ENCODE measurements at places on chromosomes 7 and 10. TPM values are rescaled to one million over a fixed set of nuclear protein-coding genes. Genes with fewer than 3 reads are reported as not detected.

DNA sequence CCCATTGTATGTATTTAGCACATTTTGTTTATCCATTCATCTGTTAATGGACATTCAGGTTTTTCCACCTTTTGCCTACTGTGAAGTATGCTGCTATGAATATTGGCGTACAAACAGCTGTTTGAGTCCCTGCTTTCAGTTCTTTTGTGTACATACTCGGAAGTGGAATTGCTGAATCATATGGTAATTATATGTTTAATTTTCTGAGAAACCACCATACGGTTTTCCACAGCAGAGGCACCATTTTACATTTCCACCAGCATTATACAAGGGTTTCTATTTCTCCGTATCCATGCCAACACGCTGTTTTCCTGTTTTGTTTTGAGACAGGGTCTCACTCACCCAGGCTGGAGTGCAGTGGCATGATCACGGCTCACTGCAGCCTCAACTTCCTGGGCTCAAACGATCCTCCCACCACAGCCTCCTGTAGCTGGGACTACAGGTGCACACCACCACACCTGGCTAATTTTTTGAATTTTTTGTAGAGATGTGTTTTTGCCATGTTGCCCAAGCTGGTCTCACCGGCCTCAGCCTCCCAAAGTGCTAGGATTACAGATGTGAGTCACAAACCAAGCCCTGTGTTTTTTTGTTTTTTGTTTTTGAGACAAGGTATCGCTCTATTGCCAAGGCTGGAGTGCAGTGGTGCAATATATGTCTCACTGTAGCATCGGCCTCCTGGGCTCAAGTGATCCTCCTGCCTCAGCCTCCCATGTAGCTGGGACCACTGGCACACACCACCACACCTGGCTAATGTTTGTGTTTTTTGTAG lies 22.1 kb upstream of the FBXW4 start:
- H3K27ac ChIP-seq: peak overlapping the region; percentile 84
- peaks cover 11% of the 10 kb centered on the region for H3K4me1 ChIP-seq
- peak; percentile 37 for DNase-seq
- no peaks in the 10 kb centered on the region for H3K36me3 ChIP-seq

GRCh38 chr10:130226012-130226411 lies 89.8 kb downstream of the GLRX3 start:
- DNase-seq: no peak
- H3K36me3 ChIP-seq: no peaks in the 10 kb centered on the region
- peaks cover 2% of the 10 kb centered on the region for H3K27me3 ChIP-seq
- no peak overlapping the region for H3K4me3 ChIP-seq
- no peaks in the 10 kb centered on the region for H3K4me1 ChIP-seq

- no peak for DNase-seq
- H3K4me3 ChIP-seq: no peak overlapping the region
- no peaks in the 10 kb centered on the region for H3K27me3 ChIP-seq
- no peak overlapping the region for H3K27ac ChIP-seq
- H3K36me3 ChIP-seq: no peaks in the 10 kb centered on the region
Measured at GRCh38 chr10:53754596-53755250, 982.1 kb upstream of the MBL2 start.

DNA sequence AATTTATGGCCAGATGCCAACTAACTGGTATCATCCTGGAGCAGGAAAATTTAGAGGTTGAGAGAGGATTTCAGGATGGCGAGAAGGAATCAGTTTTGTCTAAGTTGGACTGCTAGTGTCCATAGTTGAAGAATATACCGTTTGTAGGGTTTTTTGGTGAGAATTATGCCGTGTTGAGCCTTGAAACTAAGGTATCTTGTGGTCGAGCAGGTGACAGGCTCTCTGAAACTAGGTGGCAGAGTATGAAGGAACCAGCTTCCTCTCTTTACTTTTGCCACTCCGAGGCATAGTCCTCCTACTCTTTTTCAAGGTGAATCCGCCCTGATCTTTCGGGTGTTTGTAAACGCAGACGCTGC lies 9.7 kb downstream of the MDFIC start:
- peaks cover 31% of the 10 kb centered on the region for H3K36me3 ChIP-seq
- H3K4me1 ChIP-seq: peaks cover 31% of the 10 kb centered on the region
- no peak overlapping the region for H3K4me3 ChIP-seq
- no peak overlapping the region for H3K27ac ChIP-seq
- DNase-seq: peak; percentile 39
- no peaks in the 10 kb centered on the region for H3K27me3 ChIP-seq

MCM7 gene
- 266 TPM for total RNA-seq

DNA sequence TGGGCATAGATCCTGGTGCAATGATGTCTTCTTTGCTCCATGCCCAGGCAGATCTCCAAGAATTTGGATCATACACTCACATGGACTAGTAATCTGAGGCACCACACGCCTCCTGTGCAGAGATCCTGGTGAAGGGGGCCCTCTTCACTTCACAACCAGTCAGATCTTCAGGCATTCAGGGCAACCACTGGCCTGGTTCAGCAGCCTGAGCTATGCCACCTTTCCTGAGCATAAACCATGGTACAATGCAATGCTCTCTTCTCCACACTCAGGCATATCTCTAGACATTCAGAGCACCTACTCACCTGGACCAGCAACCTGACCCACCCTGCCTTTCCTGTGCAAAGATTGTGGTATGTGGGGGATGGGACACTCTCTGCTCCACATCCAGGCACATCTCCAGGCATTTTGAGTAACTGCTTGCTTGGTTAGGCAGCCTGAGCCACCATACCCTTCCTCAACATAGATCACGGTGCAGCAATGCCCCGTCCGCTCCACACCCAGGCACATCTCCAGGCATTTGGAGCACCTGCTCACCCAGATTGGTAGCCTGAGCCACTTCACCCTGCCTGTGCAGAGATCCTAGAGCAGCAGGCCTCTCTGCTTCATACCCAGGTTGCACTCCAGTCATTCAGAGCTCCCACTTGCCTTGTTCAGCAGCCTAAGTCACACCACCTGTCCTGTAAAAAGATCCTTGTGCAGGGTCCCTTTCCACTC lies 532.2 kb upstream of the STEAP1 start:
- H3K4me1 ChIP-seq: peaks cover 17% of the 10 kb centered on the region
- H3K27ac ChIP-seq: no peak overlapping the region
- DNase-seq: no peak
- H3K4me3 ChIP-seq: no peak overlapping the region
- H3K27me3 ChIP-seq: no peaks in the 10 kb centered on the region
- no peaks in the 10 kb centered on the region for H3K36me3 ChIP-seq

Data from activated CD4-positive, alpha-beta memory T cell treated with anti-CD3 and anti-CD28 coated beads, Interleukin-2, amount 10 ng/mL, durations not matched to agents 7 days and 5 days (primary cell).